ENCODE measurements at places on chromosomes 2 and 18.

DNA sequence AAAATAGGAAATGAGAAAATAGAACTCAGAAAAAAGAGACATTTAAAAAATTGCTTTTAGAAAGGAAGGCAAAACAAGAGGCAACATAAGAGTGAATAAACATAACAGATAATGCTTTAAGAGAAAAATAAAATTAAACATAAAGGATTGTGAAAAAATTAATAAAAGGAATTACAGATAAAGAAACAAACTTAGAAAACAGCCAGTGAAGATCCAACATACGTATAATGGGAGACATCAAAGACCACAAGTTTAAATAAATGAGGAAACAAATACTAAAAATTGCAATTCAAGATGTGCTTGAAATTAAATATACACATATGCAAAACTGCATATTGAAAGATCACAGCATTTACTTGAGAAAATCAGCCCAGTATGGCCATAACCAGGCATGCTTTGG lies 448.9 kb downstream of the NBAS start:
- DNase-seq = no peak

DNA sequence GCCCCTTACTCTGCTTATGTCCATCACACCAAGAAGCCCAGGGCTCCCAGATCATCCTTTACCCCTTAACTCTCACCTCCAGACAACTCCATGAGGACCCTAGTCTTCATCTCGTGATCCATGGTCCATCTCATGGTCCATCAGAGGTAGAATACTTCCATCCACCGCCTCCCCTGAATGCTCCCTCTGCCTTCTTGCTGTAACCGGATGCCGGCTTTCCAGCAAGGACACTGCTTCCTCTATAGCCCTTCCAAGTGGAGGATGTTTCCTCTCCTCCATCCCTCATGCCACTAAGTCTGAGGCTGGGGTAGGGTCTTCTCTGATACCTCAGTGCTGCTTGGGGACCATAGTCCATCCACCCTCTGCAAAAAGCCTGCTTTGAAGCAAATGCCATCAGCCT lies 118.6 kb upstream of the SIX2 start:
- DNase-seq = no peak

GRCh38 chr2:97798416-97798815 lies 85.0 kb downstream of the ZAP70 start:
- no peak for DNase-seq

GRCh38 chr2:172207911-172208310 lies 105.2 kb upstream of the DLX2 start:
- no peak for DNase-seq

Data from HTR-8/SVneo (cell line).